ENCODE measurements at places on chromosomes 1 and 21.

- no peak for DNase-seq
Measured at GRCh38 chr1:159000070-159000409, 9.7 kb upstream of the IFI16 start.

GRCh38 chr1:17250601-17251000 is 1.7 kb downstream of the PADI3 start:
- peak; percentile 97 for DNase-seq

DNA sequence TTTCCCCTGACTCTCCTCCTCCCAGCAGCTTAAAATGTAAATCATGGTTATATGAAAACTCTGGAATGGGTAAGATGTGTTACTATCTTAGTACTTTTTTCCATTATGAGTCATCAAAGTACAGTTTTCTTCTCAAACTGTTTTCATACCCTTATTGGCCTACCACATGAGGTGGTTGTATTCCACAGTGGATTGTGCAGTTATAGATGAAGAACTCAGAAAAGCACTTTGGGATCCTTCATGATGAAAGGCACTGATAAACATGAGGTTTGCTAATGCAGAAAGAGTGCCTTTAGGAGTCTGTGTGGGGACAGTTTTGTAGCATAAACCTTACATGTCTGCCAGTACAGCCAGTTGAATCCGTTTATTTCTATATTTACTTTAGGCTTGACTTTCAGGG is 32.0 kb upstream of the MYOCOS start:
- no peak for DNase-seq

DNA sequence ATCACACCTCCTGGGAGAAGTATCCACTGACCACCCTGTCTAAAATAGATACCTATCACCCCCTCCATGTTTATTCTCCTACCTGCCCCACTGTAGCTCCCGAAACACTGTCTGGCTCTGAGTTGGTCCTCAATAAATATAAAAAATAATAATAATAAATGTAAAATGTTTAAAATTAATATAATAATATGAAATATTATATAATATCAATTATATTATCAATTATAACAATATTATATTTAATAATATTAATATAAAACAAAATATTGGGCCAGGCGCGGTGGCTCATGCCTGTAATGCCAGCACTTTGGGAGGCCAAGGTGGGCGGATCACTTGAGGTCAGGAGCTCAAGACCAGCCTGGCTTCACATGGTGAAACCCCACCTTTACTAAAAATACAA is 52.3 kb upstream of the TIAM1 start:
- DNase-seq: no peak

Data from common myeloid progenitor, CD34-positive (primary cell).